ENCODE measurements at places on chromosomes 1 and 21. TPM values are rescaled to one million over a fixed set of nuclear protein-coding genes. Genes with fewer than 3 reads are reported as not detected.

GRCh38 chr1:179079113-179079761 is 2.6 kb upstream of the TOR3A start:
- peak; percentile 64 for DNase-seq

GRCh38 chr1:93616221-93616995 is 65.2 kb downstream of the BCAR3 start:
- no peak for DNase-seq

DNA sequence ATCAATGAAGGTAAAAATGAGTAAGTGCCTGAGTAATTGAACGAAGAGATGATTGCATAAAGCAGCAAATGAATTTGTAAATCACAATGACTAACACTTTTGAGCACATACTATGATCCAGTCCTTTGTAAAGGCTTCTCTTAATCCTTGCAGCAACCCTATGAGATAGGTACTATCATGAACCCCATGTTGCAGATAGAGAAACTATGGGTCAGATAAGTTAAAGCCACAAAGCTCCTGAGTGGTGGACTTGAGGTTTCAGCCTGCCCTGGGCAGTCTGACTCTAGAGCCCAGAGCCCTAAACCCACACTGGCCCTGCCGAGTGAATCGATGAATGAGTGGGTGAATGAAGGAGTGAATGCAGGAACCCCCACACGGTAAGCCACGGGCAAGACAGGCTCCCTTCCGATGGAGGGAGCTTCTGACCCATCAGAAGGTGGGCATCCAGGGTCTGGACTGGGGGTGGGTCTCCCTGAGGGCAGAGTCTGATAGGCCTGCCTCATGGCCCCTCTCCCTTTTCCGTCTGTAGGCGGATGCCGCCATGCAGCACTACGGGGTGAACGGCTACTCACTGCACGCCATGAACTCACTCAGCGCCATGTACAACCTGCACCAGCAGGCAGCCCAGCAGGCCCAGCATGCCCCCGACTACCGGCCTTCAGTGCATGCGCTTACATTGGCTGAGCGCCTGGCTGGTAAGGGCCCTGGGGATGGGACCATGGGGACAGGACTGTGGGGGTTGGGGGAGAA is 17.0 kb downstream of the DMBX1 start:
- no peak for DNase-seq

GRCh38 chr1:64114012-64114525 is 89.4 kb upstream of the UBE2U start:
- no peak for DNase-seq

- DNase-seq: no peak
Observed at GRCh38 chr1:3654549-3655281, 2.4 kb downstream of the TP73 start.

DNA sequence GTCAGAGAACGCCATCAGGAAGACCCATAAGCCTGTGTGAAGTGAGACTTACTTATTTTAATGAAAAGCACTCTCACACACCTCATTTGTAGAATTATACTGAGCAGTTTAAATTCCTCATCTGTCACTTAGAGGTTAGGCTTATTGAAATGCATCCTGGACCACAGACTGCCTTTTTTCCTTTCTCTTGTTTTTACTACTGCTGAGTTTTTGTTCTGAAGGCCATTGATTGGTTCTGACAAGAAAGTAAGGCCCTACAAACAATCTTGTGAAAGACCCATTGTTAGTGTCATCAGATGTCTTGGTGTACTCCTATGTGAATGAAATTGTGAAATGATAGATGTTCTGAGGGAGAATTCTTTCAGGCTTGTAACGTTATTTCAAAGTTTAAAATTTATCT is 1343.3 kb upstream of the ADGRL2 start:
- DNase-seq: no peak

DNA sequence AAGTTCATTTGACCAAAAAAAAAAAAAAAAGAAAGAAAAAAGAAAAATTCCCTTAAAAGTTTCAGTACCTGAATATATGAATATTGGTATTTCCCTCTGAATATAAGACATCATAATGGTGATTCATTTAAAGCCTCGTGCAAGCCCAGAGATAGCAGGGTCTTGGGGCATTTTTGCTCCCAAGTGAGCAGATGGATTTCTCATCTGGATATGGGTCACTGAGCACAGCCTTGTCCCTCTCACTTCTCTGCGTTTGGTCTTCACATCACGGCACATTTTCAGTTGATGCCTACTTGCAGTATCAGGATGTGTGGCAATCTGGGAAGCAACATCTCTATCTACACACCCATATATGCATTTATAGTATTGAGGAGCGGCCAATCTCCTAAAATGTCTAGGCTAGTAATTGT is 12.7 kb downstream of the CD58 start:
- no peak for DNase-seq

DNA sequence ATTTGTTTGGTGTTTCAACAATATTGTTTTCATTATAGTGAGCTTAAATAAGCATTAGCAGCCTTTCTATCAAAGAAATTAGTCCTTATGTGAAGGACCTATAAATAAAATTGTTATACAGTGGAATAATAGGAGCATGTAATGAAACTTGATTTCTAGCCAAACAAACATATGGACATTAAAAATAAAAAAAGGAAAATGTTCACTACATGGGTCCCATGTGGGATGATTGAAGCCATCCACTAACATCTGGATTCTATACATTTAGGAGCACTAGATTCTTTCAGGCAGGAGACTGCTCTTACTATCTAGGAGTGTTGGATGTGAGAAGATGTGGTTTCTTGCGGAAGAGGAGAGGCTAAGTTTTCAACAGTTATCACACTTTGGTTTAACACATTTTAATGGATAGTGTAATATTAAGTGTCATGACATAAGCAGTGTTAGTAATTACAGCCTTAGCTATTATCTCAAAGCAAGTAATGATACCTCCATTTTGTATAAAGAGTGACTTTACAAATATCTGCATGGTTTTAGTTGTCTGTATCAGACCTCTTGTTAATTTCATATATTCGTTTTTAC is 62.3 kb downstream of the LYPLAL1 start:
- DNase-seq: no peak

DNA sequence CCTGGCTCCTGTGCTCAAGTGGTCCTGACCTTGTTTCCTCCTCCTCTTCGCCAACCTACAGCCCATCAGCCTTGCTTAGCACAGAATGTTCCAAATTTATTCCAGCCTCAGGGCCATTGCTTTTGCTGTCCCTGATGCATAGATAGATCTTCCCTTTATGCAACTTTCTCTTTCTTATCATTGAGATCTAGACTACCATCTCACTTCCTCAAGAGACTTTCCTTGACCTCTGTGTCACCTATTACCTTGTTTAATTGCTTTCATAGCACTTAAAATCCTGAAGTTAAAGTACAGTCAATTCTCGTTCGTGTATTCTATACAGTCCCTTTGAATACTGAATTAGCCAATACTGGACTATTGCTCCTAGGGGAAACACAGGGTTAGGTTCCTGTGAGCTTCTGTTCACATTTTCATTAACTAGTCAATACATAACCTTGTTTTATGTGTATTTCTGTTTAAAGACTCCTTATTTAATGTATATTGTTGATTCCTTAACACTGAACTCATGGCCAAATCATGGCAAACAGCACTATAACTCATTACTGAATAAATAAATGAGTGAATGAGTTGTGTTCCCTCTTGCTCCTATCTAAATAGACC is 26.2 kb upstream of the MCOLN3 start:
- no peak for DNase-seq

GRCh38 chr1:212073490-212073889 is 37.9 kb downstream of the DTL start:
- DNase-seq: no peak

DNA sequence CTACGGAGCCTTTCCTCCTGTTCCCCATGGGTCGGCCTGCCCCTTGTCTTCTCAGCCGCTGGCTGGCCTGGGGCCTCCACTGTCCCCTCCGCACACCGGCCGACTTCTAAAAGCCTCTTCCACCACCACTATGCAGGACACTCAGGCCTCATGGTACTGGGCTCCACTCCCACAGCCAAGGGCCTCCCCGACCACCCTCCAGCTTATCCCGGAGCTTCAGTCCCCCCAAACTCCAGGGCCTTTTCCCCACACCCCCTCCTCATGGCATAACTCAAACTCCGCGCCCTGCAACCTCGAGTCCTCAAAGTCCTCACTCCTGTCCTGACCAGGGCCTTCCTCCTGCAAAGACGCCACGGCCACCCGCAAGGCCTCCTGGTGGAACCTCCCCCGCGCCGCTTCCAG is 2.0 kb downstream of the LRRC41 start:
- no peak for DNase-seq

Gene GUCA2A
- not detected for polyA plus RNA-seq

Gene FCN3
- polyA plus RNA-seq: 0.50 TPM

Gene FMN2
- 0.23 TPM for polyA plus RNA-seq

Gene SPRR1A
- not detected for polyA plus RNA-seq

Gene S100A7
- not detected for polyA plus RNA-seq

Gene LRRC7
- 18.9 TPM for polyA plus RNA-seq

Gene C1orf185
- not detected for polyA plus RNA-seq

Gene HLX
- polyA plus RNA-seq: 17.0 TPM

Gene SYNJ1
- 6.0 TPM for polyA plus RNA-seq

Gene SLAMF9
- not detected for polyA plus RNA-seq

Gene LCE3E
- not detected for polyA plus RNA-seq

Gene SLAMF7
- 0.71 TPM for polyA plus RNA-seq
